CD4-positive, alpha-beta T cell treated with Interleukin-6 at 100 ng/mL for 8 hours (primary cell): ENCODE measurements at places on chromosomes 16 and 17.

- DNase-seq = no peak
Observed at GRCh38 chr17:29069526-29070041, 26.6 kb downstream of the PIPOX start.

GRCh38 chr17:40596261-40596919, 31.1 kb upstream of the CCR7 start:
- DNase-seq = peak; percentile 43

DNA sequence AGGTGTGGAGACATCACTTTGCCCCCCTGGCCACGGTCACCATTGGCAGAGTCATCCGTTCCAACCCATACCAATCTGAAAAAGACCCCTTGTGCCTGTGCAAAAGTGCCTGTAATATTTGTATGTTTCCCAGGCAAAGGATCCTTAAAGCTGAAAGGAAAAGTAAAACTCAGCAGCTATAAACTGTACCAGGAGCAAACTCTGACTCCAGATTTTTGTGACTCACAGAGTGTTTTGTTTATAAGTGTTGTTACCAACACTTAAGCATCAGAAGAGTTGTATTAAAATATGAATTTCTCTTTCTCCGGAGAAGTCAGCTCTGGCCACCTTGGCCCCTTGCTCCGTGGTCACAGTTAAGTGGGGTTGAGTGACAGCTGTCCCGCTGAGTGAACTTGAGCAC, 75.9 kb downstream of the IRX6 start:
- no peak for DNase-seq

DNA sequence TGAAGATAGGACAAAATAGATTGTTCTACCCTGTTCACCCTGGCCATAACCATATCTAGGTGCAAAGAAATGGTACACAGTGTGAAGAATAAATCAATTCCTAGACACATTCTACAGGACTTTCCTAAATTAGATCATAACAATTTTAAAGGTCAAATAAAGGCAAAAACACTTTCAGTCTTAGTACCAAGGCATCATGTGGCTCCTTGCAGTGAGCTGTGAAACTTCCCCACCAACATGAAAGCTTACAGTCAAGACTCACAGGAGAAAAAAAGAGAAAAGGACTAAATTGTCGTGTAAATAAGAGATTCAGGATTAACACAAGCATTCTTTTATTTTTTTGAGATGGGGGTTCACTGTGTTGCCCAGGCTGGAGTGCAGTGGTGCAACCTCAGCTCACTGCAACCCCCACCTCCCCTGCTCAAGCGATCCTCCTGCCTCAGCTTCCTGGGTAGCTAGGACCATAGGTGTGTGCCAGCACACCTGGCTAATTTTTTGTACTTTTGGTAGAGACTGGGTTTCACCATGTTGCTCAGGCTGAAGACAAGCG, 14.2 kb downstream of the NSMCE1 start:
- no peak for DNase-seq

- no peak for DNase-seq
Observed at GRCh38 chr16:55056585-55057401, 126.1 kb downstream of the IRX5 start.

DNA sequence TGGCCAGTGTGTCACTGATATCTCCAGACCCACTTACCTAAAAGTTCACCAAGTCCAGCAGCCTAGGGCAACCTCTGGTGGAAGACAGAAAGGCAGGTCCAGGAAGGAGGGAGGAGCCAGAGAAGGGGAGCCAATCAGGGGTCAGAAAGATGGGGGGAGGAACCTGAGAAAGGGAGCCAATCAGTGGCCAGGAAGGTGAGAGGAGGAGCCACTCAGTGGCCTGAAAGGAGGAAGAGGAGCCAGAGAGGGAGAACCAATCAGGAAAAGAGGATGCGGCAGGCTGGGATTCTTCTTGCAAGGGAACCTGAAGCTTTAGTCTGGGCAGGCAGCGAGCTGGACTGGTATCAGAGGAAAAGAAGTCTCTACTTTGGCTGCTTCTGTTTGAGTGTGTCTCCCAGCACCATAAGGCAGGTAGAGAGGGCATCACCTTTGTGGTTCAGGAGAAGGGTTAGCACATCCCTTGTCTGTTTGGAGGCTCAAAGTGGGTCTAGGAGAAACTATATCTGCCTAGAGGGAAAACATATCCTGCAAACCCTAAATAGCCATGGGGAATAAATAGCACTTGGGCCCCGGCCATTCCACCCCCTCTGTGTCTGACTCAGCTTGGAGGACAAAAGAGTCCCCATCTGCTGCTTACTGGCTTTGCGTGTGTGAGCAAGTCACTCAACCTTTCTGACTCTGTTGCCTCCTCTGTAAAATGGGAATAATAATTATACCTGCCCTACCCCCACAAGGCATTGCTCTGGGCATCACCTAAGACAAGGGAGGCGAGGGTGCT, 43.4 kb upstream of the CRHR1 start:
- DNase-seq = no peak

DNA sequence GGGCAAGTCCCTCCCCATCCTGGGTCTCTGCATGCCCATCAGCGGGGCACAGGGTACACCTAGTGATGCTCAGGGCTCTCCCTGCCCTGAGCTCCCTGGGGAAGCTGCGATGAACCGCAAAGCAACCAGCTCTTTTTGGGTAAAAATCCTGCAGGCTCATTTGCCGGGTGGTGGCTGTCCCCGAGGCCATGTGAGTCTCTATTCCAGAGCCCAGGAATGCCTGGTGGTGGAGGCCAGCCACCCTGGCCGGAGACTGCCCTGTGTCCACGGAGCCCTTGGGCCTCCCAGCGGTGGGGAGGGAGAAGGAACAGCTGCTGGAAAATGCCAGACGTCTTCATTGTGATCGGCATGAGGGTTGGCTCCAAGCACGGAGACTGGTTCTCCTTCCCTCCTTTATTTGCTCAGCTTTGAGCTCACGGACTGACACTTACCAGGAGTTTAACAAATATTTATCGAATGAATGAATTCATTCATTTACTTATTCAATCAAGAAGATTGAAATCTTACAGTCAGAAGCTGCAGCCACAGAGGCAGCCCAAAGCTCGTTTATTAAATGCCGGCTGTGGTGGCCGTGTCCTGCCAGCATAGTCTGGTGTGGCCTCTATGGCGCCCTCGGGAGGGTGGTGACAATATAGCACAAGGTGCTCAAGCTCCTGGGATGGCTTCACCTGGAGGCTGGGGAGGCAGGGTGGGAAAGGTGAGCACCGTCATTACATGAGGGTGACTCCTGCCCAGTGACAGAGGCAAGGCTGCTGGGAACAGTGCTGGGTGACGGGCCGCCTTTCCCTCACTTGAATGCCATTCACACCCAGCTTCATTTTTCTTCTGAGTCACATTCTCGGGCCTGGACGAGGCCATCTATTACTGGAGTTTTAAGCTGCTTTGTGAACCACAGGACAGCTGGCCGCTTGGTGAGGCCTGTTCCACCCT, 31.1 kb upstream of the JPH3 start:
- DNase-seq = no peak

- DNase-seq = no peak
Observed at GRCh38 chr16:63323055-63323454, 1286.8 kb upstream of the CDH8 start.

DNA sequence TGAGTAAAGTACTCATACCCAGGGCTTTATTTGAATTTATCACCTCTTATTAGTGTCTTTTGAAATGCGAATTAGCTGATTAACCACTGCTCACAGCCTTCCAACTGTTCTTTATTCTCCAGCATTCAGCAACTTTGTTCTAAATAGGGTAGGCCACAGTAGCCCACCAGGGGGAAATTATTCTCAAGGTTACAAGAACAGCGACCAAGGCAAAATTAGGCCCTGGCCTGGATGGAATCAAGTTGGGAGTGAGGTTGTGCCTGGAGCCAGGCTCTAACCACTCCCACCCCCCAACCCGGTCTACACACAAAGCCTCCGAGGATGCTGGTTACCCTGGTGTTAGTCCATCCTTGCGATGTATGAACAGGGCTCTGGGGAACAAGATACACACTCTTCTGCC, 245.5 kb downstream of the STX8 start:
- no peak for DNase-seq
